ENCODE measurements at places on chromosomes 11 and 22.
A peak's percentile ranks its signal among the peaks of the same experiment; 100 is the strongest.

DNA sequence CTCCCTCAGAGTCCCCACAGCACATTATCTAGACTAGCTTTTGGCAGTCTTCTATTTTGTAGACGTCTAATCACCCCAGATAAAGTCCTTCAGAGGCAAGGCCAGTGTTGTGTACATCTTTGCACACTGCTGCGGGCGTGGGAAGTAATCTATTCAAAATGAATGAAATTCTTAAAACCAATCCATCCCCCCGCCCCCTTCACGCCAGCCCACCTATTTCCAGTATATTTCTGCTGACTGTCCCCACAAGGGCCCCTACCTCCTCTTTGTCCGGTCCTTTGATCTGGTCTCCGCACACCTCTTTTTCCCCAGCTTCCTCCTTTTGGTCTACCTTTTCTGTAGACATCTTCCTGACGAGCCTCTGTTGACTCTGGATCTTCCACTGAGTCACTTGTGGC, 375 bp downstream of the BSCL2 start:
- DNase-seq, result no peak

- DNase-seq, result peak; percentile 18
Measured at GRCh38 chr11:46127150-46127638, 5.9 kb upstream of the PHF21A start.

- DNase-seq, result no peak
Measured at GRCh38 chr11:2311353-2312133, 9.7 kb downstream of the TSPAN32 start.

DNA sequence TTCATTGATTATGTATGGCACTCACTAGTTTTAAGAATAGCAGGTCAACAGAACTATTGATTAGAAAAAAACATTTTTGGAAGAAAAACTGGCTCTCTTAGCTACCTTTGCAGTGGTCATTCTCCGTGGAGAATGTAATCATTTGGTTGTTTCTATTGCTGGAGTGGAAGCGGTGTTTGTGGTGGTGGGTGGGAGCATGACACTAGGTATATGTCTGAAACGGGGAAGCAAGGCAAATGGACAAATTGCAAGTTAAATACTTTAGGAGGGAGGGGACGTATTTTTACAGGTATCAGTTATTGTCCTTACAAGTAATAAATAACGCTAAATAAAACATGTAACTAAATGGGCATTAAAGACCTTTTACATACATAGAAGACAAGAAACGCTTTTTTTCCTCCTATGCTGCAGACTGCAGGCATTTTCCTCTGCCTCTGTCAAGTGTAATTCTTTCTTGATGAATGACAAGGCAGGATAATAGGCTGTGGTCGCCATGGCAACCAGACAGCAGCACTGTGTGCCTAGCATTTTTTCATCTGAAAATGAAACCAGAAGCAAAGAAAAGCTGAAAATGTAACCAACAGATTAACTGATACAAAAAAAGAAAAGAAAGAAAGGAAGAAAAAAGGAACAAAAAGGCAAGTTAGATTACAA, 46.2 kb downstream of the BLID start:
- no peak for DNase-seq

- no peak for DNase-seq
Measured at GRCh38 chr11:93988912-93989311, 32.2 kb upstream of the HEPHL1 start.

DNA sequence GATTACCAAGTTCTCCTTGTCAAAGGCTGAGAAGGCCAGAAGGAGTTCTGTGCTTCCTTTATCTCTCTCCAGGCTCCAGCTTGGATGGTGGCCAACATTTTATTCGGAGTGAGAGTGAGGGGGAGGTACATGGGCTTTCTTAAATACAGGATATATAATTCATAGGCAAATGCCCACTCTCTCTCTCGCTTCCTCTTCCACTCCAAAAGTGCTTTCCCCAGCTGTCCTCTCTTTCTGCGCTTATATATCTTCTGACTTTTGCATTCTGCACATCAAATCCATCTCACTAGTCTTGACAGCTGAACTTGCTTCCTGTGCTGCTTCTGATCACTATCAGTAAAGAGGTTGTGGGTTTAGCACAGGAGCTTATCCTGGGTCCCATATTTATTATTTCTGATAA, 125.4 kb upstream of the ARHGAP20 start:
- no peak for DNase-seq

GRCh38 chr11:61587951-61588727, 7.3 kb upstream of the SYT7 start:
- peak; percentile 58 for DNase-seq

GRCh38 chr22:38733724-38734381, 21.9 kb downstream of the SUN2 start:
- DNase-seq, result no peak

GRCh38 chr11:119889728-119890280, 160.8 kb upstream of the NECTIN1 start:
- DNase-seq, result no peak

DNA sequence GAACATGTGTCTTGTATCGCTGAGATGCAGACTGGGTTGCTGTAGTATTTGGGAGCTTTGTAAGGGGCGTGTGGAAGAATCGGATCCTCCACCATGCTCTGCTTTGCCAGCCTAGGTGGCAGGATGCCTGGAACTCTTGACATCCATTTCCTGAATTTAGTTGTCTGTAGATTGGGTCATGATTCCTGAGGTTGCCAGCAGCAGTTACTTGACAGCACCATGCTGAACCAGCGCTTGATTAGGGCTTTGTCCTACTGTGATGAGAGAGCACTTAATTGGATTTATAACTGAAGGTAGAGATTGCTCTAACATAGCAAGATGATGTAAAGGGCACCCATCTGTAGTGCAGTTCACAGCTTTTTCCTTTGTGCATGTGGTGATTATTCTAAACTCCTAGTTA, 75.6 kb upstream of the HORMAD2 start:
- DNase-seq, result no peak

All from CD4-positive, alpha-beta T cell (primary cell).